Cardiac septum (tissue), 1 donor: ENCODE measurements at places on chromosomes 5 and 9.

DNA sequence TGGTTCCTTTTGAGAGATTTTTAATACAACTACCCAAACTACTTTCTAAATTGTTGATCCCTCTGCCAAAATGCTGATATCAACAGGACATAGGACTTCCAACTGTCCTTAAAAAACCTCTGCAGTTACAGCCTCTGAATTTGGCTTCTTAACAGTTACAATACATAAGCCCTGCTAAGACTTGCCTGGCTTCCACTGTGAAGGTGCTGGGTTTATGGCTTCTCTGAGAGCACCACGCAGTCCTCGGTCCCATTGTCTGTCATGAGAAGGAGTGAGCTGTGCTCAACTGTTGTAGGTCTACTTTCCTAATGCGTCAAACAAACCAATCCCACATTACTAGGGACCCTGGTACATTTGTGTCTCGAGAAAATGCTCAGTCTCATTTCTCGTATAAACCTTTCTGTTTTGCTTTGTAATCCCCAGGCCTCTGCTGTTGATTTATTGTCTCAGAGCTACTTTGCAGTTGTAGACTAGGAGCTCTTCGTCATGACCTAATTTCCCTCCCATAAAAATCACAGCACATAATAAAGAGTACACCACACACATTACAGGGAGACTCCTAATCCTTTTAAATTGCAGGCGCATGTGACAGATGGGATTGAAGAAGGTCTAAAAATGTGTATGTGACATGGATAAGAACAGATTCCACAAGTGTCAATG lies 274.9 kb downstream of the NR3C1 start:
- no peak for DNase-seq

GRCh38 chr9:81661339-81661738 lies 28.0 kb downstream of the TLE1 start:
- DNase-seq: no peak

DNA sequence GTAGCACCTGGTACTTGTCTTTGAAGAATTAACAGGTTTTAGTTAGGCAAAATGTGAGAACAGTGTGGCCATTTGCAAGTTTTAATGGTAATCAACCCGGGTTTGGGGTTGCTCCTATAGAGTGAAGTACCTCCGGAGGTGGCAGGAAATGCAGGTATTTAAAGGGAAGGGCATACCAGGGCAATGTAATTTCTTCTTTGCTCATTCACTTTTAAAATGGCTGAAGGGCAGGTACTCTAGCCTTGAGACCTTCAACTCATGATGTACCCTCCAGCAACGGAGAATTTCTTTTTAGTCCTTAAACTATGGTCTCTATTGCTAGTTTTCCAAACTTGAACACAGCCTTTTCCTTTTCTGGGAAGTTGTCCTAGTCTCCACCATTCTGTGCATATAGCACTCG lies 1.3 kb upstream of the HSPA4 start:
- DNase-seq: no peak

GRCh38 chr5:24609706-24610105 lies 35.1 kb downstream of the CDH10 start:
- DNase-seq: no peak

GRCh38 chr9:103301051-103301450 lies 305.9 kb downstream of the CYLC2 start:
- no peak for DNase-seq

DNA sequence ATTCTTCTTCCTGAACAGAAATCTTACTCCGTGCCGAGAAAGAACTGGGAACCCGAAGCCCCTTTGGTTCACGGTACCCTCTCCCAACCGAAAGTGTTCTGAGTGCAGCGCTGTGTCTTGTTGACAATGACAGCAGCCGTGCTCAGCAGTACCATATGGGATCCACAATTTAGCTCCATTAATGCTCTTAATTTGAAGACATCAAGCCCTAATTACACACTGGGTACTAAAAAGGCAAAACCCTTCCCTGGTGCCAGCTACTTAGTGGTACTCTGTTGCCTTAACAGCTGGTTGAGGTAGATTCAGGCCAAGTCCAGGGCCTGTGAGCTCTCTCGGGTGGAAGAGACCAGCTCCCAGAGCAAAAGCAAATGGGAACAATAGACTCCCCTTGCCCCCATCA lies 24.5 kb downstream of the DDX31 start:
- no peak for DNase-seq

GRCh38 chr5:13248253-13248652 lies 696.2 kb downstream of the DNAH5 start:
- no peak for DNase-seq

DNA sequence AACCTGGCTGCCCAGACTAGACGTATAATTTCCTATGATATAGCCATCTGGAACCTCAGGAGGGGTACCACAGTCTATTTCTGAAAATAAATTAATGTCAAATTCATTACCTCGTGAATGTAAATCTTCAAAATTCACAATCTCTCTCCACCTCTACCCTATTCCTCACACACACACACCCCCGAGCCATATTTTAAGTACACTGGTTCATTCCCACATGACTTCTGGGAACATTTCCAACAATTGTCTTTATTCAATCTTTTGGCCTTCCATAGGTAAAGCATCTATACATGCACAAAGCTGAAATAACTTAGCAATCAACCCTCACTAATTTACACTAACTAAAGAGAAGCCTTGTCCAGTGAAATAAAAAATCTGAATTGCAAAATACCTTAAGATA lies 32.7 kb downstream of the SUSD1 start:
- no peak for DNase-seq

DNA sequence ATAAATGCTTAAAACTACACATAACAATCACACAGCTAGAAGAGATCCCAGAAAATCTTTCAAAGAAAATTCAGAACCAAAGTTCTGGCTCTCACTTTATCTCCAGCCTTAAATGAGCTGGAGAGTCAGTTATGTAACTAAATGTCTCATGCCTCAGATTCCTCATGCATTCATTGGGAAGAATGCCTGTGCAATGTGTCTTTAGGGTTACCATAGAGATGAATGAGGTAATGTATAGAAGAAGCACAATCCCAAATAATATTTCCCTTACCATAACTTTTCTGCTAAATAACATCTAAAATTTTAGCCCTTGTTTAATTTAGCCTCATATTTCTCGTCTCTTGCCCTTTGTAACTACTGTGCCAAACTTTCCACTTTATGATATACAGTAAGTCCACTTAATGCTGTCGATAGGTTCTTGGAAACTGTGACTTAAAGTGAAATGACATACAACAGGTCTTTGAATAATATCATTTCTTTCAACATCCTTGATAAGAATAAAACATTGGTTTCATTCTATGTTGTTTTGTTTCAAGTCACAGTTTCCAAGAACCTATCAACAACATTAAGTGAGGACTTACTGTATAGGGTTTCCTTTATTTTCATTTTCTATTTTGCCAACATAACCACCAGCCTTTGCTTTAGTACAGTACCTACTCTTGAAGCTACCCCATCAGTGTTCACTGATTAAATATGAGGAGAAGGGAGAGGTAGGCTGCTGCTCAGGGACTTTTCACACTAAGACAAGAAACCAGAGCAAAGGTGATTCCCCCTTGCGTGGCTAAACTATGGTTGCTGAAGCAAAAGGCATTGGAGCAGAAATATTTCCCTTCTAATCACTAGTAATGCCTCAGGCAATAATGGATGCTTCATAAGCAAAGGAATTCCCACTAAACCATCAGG lies 295.7 kb upstream of the PTGER4 start:
- no peak for DNase-seq

DNA sequence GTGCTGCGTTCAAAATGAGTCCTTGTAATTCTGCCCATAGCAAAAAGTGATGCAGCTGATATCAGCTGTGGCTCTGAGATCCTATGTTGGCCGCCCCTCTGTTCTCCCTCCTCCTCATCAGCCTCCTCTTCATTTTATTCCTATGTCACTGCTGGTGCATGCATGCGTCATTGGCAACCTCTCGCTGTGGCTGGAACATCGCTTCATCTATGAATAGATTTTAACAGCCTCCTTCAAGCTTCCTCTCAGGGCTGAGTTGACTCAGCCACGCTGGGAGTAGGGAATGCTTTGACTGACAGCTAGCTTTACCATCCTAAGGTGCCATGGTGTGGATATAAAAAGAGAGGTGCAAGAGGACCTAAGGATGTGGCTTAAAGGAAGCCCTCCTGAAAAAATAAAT lies 303.5 kb downstream of the PLK2 start:
- DNase-seq: no peak

GRCh38 chr9:115207003-115207836 lies 89.3 kb upstream of the TNC start:
- DNase-seq: no peak

DNA sequence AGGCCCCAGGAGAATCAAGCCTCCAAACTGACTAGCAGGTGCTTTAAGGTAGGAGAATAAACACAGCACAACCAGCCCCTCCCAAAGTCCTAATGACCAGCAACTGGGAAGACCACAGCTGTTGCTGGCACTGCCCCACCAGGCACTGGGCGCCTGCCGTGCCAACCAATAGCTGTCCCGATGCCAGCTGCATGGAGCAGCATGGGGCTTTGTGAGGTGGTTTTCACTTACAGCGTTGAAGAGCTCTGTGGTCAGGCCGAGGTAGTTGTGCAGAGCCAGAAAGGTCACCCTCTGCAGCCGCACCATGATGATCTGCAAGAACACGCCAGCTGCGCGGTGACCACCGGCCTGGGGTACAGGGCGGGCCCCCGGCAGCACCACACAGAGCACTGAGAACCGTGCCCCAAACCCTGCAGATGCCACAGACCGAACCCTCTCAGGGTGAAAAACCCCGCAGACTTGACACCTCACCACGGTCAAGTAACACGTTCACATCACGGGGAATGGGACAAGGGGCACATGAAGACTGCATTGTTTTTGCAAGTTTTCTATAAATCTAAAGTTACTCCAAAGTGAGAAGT lies 28.7 kb downstream of the PNPLA7 start:
- DNase-seq: no peak

DNA sequence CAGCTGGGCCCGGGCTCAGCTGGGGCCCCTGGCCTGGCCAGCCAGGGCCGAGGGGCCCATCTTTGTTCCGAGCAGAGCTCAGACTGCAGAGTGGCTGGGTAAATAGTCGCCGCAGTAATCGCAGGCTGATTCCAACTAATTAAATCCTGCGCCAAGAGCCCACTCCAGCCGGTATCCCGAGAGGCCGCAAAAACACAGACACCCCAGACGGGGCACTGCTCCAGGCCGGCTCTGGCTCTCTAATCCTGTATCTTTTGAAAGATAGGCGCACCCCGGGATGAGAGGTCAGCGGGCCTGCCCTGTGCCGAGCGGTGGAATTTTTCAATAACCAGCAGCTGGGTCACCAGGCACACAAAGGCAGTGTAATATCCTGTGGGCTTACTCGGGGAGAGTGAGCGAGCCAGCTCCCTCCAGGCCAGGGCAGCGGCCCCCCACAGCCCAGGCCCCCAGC lies 57.7 kb downstream of the LMX1B start:
- DNase-seq: no peak

- DNase-seq: no peak
Observed at GRCh38 chr5:157449011-157449723, 10.8 kb upstream of the NIPAL4 start.

DNA sequence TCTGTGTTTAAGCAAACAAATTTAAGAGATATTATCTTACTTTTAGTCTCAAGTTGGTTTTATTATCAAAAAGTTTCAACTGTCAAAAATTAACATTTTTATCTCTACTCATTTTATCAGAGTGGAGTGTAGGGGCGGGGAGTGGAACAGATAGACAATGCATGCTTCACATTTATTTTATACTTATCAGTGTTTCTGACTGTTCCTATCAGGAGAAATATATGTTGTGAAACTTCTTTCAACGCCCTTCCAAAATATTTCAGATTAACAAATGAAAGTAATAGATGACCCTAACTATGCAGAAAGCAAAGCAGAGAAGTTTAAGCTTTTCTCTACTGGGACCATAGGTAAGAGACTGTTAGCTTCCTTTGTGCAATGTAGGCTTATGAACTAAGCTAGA lies 44.9 kb upstream of the MAST4 start:
- DNase-seq: no peak
